ENCODE measurements at places on chromosomes 1 and 21. TPM values are rescaled to one million over a fixed set of nuclear protein-coding genes. Genes with fewer than 3 reads are reported as not detected.

FNBP1L gene
- total RNA-seq = 48.3 TPM

TEX38 gene
- total RNA-seq = not detected

RIMKLA gene
- total RNA-seq = 0.18 TPM

- H3K4me1 ChIP-seq = peaks cover 6% of the 10 kb centered on the region
- no peak overlapping the region for H3K4me3 ChIP-seq
- H3K27me3 ChIP-seq = peaks cover 14% of the 10 kb centered on the region
- no peaks in the 10 kb centered on the region for H3K36me3 ChIP-seq
These were observed 13.3 kb downstream of the CYP4X1 start for GRCh38 chr1:47036764-47037163.

KCNJ9 gene
- total RNA-seq = not detected

DNA sequence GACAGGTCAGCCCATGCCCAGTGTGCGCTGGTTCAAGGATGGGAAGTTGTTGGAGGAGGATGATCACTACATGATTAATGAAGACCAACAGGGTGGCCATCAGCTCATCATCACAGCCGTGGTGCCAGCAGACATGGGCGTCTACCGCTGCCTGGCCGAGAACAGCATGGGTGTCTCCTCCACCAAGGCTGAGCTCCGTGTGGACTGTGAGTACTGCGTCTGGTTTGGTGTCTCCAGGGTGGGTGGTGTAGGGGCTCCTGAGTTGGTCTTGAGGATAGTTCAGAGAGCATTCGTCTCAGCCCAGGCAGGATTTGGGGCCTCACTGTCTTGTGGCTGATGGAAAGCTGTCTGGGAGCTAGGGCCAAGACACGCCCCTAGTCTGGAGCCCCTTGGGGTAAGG is 83.2 kb downstream of the TRIM11 start:
- peaks cover 5% of the 10 kb centered on the region for H3K4me1 ChIP-seq
- H3K4me3 ChIP-seq = no peak overlapping the region
- no peak overlapping the region for H3K27ac ChIP-seq
- H3K27me3 ChIP-seq = no peaks in the 10 kb centered on the region

GRCh38 chr1:92502247-92502646 is 15.5 kb upstream of the GFI1 start:
- peaks cover 2% of the 10 kb centered on the region for H3K36me3 ChIP-seq
- H3K27ac ChIP-seq = peak overlapping the region; percentile 38
- H3K4me1 ChIP-seq = peaks cover 16% of the 10 kb centered on the region

DNA sequence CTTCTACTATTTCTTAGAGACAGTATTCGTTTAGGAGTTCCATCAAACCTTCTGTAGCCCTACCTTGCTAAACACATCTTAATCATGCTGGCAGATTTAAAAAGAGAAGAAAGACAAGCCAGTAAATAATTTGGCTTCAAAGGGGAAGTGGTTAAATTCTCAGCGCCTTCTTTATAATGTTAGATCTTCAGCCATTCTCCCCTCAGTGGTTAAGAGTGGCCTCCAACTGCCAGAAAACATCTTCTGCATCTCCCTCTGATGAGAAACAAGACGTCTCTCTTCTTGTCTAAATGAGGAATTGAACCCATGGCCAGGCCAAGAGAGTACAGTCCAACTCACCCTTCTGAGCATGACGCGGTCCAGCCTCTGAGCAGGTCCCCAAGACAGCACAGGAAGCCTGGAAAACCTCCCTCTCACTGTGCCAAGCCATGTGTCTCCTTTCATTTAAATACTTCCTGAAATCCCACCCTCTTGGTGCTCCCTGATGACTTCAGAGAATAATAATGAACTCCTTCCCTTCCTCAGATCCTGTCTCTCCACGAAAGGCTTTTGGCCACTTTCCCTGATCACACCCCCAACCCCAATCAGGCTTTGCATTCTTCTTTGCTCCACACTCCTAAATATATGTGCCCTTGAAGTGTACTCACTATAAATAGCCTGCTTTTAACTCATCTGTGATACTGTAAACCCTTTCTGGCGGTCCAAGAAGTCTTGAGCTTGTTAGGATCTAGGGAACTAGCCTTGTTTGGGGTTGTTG is 16.4 kb upstream of the LRRC52 start:
- H3K36me3 ChIP-seq = no peaks in the 10 kb centered on the region
- H3K4me1 ChIP-seq = no peaks in the 10 kb centered on the region
- no peak overlapping the region for H3K4me3 ChIP-seq
- DNase-seq = no peak
- peaks cover 33% of the 10 kb centered on the region for H3K27me3 ChIP-seq

SPATA21 gene
- not detected for total RNA-seq

DNA sequence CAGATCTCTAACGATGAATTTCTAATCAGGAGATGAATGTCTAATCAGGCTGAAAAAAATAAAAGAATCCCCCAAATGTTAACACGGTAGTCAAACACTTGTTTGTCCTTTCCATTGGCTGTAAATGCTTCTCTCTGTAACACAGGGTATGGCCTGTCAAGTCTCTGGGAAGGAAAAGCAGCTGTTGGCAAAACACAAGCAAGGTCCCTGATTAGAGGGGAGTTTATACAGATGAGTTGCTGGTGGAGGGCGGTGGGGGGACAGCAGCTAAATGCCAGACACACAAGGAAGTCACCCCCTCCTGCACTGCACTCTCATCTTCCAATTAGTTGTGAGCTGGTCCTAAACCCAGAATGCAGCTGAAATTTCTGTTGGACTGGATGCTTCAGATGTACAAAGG is 51.0 kb downstream of the PGBD5 start:
- peaks cover 7% of the 10 kb centered on the region for H3K27me3 ChIP-seq
- H3K4me3 ChIP-seq = no peak overlapping the region
- H3K4me1 ChIP-seq = peaks cover 24% of the 10 kb centered on the region
- DNase-seq = no peak
- H3K27ac ChIP-seq = no peak overlapping the region
- peaks cover 10% of the 10 kb centered on the region for H3K36me3 ChIP-seq

HTR1D gene
- total RNA-seq = 3.7 TPM

NBPF10 gene
- total RNA-seq = 4.5 TPM

GRCh38 chr21:37555672-37556261 is 189.2 kb downstream of the DYRK1A start:
- H3K27ac ChIP-seq = no peak overlapping the region
- H3K27me3 ChIP-seq = no peaks in the 10 kb centered on the region
- DNase-seq = no peak
- H3K4me1 ChIP-seq = peaks cover 25% of the 10 kb centered on the region
- H3K36me3 ChIP-seq = no peaks in the 10 kb centered on the region
- no peak overlapping the region for H3K4me3 ChIP-seq

CCDC24 gene
- 6.8 TPM for total RNA-seq

DNA sequence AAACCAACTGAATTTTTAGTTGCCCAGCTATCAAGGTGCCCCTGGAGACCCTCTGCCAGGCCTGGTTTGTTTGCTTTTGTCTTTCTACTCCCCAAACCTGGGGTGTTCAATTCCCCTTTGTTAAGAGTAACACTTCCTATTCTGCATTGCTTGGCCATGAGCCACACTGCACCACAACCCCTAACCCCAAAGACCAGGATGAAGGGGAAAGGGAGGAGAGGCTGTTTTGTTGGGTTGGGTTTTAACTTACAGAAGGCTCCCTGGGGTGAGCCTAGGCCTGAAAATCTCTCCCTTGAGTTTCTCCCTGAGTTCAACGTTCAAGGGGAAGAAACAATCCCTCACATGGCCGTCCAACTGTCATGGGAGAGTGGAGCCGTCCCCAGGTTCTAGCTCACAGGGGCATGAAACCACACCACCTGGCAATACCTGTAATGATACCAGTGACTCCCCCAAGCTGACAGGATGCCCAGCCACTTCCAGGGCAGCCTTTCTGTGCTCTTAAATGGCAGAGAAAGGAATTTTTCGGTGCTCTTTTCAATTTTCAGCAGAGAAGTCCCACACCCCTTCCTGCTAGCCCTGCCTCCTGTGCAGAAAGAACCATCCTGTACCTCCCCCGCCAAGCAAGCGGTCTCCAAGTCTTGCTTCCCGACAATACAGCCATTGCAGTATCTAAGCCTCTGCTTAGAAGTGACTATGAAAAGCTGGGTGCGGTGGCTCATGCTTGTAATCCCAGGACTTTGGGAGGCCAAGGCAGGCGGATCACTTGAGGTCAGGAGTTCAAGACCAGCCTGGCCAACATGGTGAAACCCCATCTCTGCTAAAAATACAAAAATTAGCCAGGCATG is 14.9 kb downstream of the SLC45A3 start:
- H3K27ac ChIP-seq = no peak overlapping the region
- no peaks in the 10 kb centered on the region for H3K36me3 ChIP-seq
- no peak for DNase-seq

MEGF6 gene
- 328 TPM for total RNA-seq

DNA sequence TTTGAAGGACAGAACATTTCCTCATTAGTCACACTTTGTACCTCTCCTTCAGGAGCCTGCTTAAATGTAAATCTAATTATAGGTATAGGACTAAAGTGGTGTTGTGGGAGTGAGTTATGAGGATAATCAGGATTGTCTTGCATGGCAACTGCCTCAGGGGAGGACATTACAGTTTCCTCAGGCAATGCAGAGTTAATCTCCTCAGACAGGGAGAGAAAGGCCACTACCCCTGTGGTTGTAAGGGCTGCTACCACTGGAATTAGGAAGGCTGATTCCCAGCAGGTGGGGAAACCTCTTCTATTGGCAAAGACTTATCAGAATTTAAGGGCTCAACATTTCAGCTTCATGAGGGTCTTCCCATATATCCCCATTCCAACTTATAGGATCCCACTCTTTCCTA is 286.8 kb upstream of the PBX1 start:
- H3K27me3 ChIP-seq = peaks cover 3% of the 10 kb centered on the region
- no peaks in the 10 kb centered on the region for H3K36me3 ChIP-seq
- no peak for DNase-seq

- H3K27ac ChIP-seq = no peak overlapping the region
- H3K36me3 ChIP-seq = no peaks in the 10 kb centered on the region
- H3K4me1 ChIP-seq = peaks cover 6% of the 10 kb centered on the region
These were observed 37.4 kb downstream of the MAP3K21 start for GRCh38 chr1:233364695-233365539.

DNA sequence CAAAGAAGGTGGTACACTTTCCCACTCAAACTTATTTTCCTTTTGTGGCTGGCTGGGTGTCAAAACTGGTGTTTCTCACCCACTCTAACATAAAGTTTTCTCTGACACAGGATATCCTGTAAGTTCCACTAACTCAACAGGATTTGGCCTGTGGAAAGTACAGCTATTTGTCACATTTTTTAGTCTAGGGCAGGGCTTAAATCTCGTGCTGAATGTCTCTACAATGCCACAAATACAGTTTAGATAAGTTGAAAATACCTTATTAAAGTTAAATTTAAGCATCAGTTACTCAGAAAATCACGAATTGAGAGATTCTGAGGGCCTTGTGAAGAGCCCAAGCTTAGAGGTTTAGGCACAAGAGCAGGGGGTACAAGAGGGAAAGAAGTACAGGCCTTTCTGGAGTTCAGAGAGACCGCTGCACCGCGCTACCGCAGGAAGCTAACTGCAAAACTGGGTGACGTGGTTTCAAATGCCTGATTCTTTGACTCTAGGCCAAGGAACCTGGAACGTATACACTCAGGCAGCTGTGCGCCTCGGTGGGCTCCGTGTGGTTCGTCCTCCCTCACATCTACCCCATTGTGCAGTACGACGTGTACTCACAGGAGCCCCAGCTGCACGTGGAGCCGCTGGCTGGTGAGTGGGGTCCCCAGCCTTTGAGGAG is 23.4 kb upstream of the PWP2 start:
- peaks cover 8% of the 10 kb centered on the region for H3K4me1 ChIP-seq
- H3K36me3 ChIP-seq = peaks cover 50% of the 10 kb centered on the region
- peak overlapping the region; percentile 27 for H3K27ac ChIP-seq
- DNase-seq = peak; percentile 67
- no peak overlapping the region for H3K4me3 ChIP-seq

- H3K36me3 ChIP-seq = peaks cover 2% of the 10 kb centered on the region
- no peak overlapping the region for H3K27ac ChIP-seq
These were observed 18.8 kb downstream of the WNT9A start for GRCh38 chr1:227928811-227929375.

CLEC20A gene
- total RNA-seq = not detected

DNA sequence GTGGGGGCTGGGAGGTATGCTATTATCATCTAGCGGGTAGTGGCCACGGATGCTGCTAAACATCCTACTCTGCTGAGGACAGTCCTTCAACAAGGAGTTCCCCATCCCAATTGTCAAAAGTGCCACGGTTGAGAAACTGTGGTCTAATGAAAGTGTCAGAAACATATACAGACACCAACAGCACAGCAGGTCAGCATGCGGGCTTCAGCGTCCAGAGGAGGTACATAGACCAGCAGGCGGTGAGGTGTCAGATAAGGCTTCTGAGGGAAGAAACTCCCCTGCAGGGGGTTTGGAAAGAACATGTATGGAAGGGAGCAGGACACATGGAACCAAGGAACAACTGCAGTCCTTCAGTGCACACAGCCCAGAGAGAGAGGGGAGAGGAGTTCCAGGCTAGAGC is 4.8 kb upstream of the TTC4 start:
- H3K4me1 ChIP-seq = peaks cover 5% of the 10 kb centered on the region
- peaks cover 31% of the 10 kb centered on the region for H3K27me3 ChIP-seq
- DNase-seq = no peak
- H3K27ac ChIP-seq = no peak overlapping the region

LAMC1 gene
- 453 TPM for total RNA-seq

DNA sequence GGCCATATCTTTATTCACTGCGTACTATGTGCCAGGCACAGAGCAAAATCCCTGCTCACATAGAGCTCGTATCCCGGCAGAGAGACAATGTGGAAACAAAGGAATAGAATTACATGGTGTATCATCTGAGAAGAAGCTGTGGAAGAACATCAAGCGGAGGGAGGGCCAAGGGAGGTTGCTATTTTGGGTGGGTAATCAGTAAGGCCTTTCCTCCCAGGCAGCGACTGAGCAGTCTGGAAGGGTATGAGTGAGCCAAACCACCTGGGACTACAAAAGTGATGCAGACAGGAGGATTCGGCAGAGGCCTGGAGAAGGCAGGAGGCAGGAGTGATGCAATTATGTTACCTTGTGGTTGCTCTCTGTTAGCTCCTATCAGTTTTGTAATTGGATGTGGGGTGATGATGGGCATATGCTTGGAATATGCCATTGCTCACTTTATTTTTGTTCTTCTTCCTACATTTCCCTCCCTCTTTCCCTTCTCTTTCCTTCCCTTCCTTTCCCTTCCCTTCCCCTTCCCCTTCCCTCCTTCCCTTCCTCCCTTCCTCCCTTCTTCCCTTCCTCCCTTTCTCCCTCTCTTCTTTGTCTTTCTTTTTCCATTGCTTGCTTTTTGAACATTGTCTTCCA is 172.9 kb downstream of the DISC1 start:
- peaks cover 27% of the 10 kb centered on the region for H3K4me1 ChIP-seq
- no peak for DNase-seq
- H3K27me3 ChIP-seq = no peaks in the 10 kb centered on the region
- no peak overlapping the region for H3K4me3 ChIP-seq
